ENCODE measurements at places on chromosomes 1 and 21. TPM values are rescaled to one million over a fixed set of nuclear protein-coding genes. Genes with fewer than 3 reads are reported as not detected.

- DNase-seq: no peak
These were observed 537.3 kb upstream of the PLXNA2 start for GRCh38 chr1:208781391-208782045.

DNA sequence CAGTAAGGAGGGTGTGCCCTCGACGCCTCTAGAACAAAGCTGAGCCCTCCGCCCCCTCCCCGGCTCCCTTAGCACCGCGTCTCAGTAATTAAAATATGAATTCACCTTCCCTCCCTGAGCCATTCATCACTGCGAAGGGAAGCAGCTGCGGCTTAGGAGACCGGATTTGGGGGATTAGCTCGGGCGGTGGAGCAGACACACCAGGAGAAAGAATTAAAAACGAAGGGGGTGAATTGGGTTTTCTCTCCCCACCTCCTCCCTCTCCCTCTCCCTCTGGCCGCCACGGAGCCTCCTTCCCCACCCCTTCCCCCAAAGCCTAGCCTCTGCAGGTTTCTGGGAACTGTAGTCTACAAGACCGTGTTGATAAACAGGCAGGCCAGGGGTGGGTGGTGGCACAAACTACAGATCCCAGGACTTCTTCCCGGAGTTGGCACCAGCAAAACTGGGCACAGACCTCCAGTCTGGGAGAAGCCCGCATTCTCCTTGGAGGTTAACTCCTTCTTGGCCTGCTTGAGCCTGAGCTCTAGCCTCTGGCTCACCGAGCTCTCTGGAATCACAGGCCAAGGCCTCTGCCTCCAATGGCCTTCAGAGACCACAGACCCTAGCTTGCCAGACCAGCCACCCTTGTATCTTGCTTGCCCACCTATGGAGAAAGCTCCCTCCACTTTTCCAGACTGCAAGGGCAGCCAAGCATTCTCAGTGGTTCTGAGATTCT is 10.8 kb downstream of the BLACAT1 start:
- DNase-seq: peak; percentile 96

- no peak for DNase-seq
These were observed 3.1 kb downstream of the KCNA10 start for GRCh38 chr1:110515891-110516290.

DNA sequence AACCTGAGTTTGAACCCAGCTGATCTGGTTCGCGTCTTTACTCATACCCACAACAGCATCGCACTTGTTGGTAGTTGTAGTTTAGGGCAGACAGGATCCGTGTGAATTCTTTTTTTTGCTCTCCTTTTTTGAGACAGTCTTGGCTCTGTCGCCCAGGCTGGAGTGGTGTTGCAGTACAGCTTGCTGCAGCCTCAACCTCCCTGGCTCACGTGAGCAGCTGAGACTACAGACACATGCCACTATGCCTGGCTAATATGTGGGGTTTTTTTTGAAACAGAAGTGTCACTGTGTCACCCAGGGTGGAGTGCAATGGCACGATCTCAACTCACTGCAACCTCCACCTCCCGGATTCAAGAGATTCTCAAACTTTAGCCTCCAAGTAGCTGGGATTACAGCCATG is 7.9 kb downstream of the TAF13 start:
- no peak for DNase-seq

TMEM269 gene
- total RNA-seq: 1.7 TPM

RBP7 gene
- total RNA-seq: 1.6 TPM

ASCL5 gene
- 0.22 TPM for total RNA-seq

All from A673 (cell line).